ENCODE measurements at places on chromosomes 2 and 18.

DNA sequence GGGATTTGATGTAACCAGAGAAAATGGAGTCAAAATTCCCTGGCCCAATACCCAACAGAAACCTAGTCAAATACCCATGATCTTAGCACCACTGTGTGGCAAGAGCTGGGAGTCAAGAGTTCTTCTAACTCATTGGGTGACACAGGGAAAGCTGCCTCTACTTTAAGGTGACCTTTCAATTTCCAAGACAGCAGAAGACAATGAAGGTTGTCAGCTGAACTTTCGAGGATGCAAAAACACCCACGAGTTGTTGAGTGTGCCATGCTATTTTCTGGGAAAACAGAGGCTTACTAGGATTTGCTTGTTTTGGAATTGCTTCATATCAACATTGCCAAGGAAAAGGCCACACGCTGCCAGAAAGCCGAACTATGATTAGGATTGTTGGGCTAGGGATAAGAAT, 61.6 kb upstream of the CYRIA start:
- ATAC-seq: no peak

- no peak for ATAC-seq
Observed at GRCh38 chr2:12577091-12577490, 139.6 kb upstream of the TRIB2 start.

GRCh38 chr18:49459404-49460171, 857 bp downstream of the DYM start:
- peak; percentile 59 for ATAC-seq

DNA sequence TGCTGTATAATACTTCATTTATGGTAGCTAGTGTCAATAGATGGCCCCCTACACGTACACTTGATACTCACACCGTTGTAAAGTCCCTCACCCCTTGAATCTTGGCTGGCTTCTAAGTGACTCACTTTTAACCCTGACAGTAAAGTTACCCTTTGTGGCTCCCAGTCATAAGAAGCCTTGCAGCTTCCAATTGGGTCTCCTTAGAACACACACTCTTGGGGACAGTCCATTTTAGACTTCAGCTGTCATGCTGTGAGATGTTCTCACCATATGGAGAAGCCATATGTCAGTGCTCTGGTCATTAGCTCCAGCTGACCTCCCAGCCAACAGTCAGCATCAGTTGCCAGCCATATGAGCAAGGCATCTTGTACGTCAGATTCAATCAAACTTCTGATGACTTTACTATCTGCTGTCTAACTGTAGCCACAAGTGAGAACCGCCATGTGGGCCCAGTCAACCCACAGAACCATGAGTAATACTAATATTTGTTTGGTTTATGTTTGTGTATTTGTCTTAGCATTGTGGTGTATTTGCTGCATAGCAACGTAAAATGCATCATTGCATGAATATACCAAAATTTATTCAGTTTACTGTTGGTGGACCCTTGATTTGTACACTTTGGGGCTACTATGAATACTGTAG, 68.3 kb downstream of the PTPN4 start:
- no peak for ATAC-seq
